ENCODE measurements at places on chromosomes 7 and 10.

DNA sequence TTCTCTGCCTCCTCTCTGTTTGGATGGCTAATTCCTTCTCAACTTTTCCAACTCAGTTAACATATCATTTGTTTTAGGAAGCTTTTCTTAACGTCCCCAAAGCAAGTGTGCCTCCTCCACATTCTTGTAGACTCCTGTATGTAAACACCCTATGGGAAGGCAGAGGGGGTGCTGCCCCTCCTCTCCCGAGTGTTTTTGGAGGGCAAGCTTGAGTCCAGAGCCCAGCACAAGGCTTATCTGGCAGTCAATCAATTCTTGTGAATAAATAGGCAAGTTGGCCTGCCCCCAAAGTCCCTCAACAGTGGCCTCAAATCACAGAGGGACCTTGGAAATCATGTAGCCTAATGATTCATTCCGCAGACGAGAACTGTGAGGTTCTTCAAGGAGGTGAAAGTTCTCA, 305.6 kb downstream of the RPS24 start:
- no peak for DNase-seq

DNA sequence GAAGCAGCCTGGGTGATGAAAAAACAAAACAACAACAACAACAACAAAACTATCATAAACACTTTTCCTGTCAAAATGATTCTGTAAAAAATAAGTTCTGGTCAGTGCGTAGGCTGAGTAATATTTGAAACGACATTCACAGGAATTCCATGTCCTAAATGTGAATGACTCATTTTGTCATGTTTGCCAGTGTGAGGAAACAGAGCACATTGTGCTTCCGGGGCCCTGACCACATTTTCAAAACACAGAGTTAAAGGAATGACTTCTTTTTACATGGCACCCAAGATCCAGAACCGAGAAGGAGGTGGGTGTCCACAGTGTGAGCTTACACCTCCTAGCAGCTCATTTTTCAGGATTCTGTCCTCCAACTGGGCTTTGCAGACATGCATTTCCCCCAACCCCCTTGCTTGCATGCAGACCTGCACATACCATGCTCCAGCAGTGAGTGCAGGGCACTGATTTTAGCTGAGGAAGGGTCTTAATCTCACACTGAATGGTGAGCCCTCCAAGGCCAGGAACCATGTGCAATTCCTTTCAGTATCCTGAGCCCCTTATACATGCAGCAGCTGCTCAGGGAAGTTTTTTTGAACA, 3.0 kb downstream of the CLRN3 start:
- DNase-seq, result peak; percentile 82

DNA sequence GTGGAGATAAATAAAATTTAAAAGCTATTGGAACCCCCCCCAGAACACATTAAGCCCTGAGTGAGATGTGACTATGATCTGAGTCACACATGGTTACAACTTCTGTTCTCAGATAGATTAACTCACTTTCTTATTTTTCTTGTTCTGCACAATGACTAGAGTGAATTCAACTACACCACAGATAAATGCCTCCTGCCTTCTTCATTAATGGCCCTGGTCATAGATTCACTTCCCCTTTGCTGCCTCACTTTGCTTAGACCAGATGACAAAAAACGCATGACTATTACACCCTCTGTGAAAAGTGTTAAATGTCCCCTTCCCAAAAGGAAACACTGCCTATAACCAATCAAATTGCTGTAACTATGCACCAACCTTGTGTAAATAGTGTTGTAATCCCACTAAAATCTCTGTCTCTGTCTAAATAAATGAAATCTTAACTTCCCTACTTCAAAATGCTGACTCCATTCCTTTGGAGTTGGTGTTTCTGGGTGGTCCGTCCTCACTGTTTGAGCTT, 49.4 kb downstream of the AKR1D1 start:
- DNase-seq, result peak; percentile 93

DNA sequence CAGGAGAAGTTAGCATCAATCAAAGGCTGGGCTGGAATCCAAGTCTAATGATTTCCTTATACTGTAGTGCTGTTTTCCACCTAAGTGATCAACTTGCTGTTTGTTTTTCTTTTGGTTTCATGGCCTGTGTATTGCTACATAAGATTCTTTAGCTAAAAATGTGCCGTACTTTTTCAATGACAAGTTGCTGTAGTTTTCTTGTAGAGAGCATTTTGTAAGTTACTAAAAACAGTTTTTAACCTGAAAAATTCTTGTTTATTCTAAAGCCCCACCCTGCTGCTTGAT, 1.3 kb downstream of the HELLS start:
- peak; percentile 10 for DNase-seq

DNA sequence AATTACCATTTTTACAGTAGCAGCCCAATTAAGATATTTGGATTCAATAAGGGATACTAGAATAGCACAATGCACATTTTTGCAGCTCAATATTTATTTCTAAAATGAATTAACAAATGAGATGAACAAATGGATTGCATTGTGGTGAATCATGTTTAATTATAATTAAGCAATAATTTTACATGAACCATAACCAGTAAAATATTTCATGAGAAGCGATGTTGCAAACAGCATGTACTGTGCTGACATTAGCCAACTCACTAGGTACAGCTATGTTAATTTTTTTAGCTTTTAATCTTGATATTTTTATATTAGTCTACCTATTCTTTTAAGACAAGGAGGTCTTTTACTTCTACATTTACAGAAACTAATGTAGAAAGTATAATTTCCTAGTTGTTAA, 399.1 kb upstream of the AKR1E2 start:
- DNase-seq, result no peak

DNA sequence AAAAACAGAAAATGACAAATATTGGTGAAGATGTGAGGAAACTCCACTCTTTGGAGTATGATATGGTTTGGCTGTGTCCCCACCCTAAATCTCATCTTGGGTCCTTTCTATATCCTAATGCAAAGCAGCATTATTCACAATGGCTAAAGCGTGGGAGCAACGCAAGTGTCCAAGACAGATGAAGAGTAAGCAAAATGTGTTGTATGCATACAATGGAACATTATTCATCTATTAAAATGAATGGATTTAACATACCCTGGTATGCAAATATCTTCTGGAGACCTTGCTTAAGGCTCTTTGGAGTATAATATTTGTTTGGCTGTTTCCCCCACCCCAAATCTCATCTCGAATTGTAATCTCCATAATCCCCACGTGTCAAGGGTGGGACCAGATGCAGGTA, 839.8 kb upstream of the POM121L12 start:
- no peak for DNase-seq

- DNase-seq, result no peak
Measured at GRCh38 chr10:132554991-132555647, 17.5 kb downstream of the INPP5A start.

GRCh38 chr10:5609952-5610616, 56.3 kb downstream of the ASB13 start:
- no peak for DNase-seq

GRCh38 chr10:116688241-116688711, 54.1 kb downstream of the HSPA12A start:
- no peak for DNase-seq

GRCh38 chr10:47286116-47286505, 13.9 kb upstream of the GDF10 start:
- DNase-seq, result no peak

GRCh38 chr10:129972145-129972965, 8.3 kb upstream of the EBF3 start:
- no peak for DNase-seq

DNA sequence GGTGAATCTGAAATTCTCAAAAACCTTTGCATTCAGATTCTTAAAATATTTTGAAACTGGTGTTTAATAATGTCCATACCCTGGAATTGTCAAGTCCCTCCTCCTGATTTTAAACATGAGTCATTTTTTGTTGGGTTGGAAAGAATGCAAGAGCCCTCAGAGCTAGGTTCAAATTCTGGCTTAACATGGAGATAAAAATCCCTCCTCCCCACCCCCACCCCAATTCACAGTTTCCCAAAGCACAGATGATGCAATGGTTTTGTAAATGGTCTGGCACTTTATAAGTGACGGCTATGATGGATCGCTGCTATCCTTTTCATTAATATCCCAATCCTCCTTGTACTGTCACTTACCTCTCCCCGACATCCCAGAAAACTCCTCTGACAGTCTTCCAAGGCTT, 332.8 kb downstream of the PLXNA4 start:
- DNase-seq, result no peak

- DNase-seq, result no peak
Measured at GRCh38 chr10:101538446-101538845, 49.6 kb downstream of the POLL start.

DNA sequence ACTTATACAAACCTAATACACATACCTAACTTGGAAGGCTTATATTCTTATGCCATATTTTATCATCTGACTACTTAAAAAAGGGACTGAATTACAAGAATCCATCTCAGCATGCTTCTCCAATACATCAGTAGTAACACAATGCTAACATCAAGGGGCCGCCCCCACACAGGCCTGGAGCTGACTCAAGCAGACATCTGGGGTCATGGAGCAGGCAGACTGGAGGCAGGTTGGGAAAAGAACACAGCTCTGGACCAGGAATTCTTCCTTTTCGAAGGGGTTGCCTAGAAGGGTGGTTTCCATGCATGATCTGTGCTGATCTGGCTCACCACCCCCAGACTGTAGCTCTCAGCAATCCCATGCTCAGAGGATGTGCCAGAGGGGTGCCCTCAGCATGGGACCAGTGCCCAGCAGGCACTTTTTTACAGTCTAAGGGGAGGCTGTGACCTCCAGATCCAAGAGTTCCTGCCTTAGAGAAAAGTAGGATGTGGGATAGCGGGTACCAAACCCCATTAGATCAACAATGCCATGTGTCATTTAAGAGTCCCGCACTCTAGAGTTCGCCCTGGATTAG, 26.1 kb upstream of the DUSP5 start:
- DNase-seq, result peak; percentile 30
